Activated naive CD4-positive, alpha-beta T cell treated with anti-CD3 and anti-CD28 coated beads, Interleukin-2, amount 50 U/mL, for 16 hours (primary cell): ENCODE measurements at places on chromosomes 4 and X.

- DNase-seq = no peak
Observed at GRCh38 chrX:115650449-115650848, 89.5 kb downstream of the PLS3 start.

- DNase-seq = no peak
Observed at GRCh38 chr4:119139822-119140252, 4.2 kb downstream of the MYOZ2 start.

DNA sequence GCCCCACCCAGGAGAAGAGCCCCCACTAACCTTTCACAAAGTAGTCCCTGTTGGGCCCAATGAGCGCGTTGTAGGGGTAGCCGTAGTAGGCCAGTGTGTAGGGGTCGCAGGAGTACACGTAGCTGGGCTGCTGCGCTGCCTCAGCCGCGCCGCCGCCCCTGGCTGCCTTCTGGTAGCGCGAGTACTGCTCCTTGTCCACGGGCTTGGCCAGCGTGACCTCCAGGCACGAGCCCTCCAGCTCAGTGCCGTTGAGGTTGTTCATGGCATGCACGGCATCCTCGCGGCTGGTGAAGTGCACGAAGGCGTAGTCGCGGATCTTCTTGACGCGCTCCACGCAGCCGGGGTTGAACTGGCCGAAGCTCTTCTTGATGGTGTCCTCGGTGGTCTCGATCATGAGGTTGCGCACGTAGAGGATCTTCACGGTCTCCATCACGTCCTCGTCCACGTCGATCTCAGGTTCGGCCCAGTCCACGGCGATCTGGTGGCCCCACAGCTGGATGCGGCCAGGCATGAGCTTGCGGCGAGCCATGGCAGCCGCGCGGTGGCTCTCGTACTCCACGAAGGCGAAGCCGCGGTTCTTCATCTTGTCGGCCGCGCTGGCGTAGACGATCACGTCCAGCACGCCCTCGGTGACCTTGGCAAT, 102.7 kb downstream of the CHRNA9 start:
- DNase-seq = no peak

DNA sequence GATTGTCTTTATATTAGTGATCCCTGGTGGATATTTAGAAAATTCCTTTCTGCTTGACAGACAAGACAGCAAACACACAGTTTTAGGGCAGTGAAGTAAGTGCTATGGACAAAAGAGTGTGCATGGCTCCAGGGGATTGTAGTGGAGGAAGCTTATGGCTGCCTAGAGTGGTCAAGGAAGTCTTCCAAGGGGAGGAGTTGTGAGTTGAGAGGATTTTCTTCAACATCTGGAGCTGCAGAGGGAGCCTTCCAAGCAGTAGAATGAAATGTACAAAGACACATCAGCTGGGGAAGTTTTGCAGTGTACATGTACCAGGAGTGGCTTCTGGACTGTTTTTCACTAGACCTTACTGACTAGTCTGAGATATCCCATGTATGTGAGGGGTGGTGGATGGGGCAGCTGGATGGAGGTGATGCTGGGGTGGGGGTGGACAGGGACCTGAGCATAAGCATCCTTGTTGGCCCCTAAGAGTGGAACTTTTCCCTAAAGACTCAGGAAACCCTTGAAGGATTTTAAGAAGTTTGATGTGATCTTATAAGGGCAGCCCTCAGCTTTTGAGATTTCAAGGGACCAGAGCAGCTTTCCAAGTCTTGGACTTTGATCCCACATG, 160.5 kb upstream of the TAPT1 start:
- no peak for DNase-seq

GRCh38 chrX:142978130-142978684, 47.5 kb upstream of the SPANXN4 start:
- DNase-seq = no peak

DNA sequence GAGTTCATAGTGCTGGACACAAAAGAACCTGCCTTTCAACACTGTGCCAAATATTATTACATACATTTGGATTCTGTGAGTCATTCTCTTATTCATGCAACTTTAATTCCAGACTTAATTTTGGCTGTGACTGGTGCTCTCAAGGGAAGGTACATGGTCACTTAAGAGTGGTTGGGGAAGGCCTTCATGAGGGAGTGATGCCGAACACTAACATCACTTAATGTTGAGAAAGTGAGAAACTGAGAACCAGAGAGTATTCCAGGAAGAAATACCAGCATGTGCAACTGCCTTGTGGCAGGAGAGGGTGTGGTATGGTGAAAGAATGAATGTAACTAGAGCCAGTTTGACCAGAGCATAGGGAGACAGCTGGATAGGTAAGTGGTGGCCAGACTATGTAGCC, 41.5 kb upstream of the FHDC1 start:
- no peak for DNase-seq

GRCh38 chr4:101954351-101954750, 163.8 kb downstream of the BANK1 start:
- no peak for DNase-seq

DNA sequence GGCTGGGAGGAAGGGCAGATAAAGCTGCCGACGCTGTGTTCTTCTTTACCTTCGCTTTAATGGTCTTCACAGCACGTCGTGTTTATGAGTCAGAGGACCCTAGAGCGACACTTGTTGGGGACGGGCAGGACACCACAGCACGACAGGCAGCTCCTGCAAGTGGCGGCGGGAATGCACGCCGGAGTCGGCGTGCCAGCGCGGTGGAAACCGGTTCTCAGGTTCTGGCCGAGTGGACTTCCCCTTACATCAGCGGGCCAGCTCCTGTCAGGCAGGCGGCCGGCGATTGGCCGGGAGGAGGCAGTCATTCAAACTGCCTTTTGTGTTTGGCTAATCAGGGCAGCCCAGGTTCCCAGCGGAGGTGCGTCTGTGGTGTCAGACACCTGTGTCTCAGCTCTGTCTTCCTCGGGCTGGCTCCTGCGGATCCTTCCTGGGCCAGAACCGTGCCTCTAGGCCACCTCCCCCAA, 150.9 kb downstream of the SHROOM3 start:
- no peak for DNase-seq

DNA sequence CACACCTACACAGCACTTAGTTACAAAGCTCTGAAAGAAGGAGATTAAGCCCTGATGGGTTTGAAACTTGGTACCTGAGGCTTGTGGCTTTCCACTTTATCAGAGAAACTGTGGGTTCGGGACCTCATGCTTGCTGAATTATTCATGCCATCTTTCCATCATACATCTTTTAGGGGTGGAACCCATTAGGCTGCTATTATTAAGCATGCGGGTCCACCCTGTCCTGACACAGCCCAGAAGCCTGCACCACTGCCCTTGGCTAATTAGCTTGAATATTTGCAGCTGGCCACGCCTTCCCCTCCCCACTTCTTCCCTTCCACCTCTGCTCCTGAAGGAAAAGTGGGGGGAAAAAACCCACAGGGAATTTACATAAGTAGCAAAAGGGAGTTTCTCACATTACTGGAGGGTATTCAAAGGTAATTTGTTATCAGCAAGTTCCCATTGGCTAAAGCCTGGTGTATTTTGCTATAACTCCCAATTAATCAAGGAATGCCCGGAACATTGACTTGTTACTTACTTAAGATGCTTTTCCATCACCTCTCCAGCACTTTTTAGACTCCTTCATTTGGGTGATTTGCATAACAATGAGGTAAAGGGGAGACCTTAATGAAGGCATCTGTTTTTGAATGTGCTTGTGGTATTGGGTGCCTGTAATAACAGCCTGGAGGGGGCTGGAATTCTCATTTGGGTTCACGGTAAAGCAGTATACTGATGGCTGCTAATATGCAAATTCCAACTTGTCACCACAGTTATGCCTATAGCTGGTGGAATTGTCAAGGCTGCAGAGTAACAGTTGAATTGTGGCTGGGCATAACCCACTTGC, 231.7 kb upstream of the GATB start:
- no peak for DNase-seq

- no peak for DNase-seq
Observed at GRCh38 chr4:1080961-1081688, 32.2 kb downstream of the RNF212 start.

GRCh38 chrX:42996861-42997260, 218.9 kb upstream of the PPP1R2C start:
- DNase-seq = no peak

DNA sequence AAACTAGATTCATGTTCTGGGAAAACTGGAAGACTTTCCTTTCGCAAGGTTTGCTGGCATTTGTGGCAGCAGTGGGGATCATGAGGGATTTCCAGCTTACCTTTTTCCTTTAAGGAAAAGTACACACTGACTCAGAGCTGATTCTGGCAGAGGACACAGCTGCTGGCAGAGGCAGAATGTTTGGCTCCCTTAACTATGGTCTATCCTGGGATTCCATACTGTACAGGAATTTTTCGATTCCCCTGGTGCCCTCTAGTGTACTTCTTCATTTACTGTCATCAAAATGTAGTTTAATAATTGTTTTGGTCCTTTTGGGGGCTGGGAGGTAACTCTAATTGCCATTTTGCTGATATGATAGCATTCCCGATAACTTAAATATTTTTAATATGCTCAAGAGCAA, 152.7 kb downstream of the GABRG1 start:
- no peak for DNase-seq

- DNase-seq = no peak
Observed at GRCh38 chr4:146285037-146285436, 70.7 kb downstream of the REELD1 start.

- no peak for DNase-seq
Observed at GRCh38 chr4:46081674-46082073, 42.2 kb downstream of the GABRG1 start.

- DNase-seq = no peak
Observed at GRCh38 chr4:131644619-131645018, 1504.5 kb upstream of the PCDH10 start.

- DNase-seq = no peak
Observed at GRCh38 chr4:122633211-122633610, 12.3 kb upstream of the IL21 start.

DNA sequence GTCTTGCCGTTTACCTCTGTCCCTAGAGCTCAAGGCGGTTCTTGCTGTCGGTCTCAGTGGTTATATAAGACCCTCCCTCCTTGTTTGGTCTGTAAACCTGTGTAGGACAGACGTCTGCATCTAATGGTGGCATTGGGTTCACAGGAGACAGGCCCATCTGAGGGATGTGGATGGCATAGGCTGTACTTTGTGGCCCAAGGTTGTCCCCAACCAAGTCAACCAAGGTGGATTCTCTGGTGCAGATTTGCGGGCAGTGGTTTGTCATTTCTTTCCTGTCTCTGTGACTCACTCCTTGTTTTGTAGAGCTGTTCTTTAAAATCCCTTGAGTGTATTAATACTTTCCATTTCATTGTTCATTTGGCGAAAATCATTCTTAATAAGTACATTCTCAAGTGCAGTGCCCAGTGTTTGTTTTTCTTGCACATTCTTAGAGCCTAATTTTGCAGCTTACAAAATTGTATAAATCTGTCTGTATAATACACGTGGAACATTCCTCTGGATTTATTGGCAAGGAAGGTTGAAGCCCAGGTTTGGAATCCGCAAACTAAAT, 68.0 kb upstream of the TLR2 start:
- DNase-seq = peak; percentile 46

GRCh38 chr4:157992038-157992705, 180.7 kb downstream of the GASK1B start:
- DNase-seq = no peak

GRCh38 chr4:127533028-127533700, 99.6 kb upstream of the INTU start:
- no peak for DNase-seq

- no peak for DNase-seq
Observed at GRCh38 chr4:155629183-155629825, 37.3 kb upstream of the GUCY1A1 start.

GRCh38 chrX:8813036-8813435, 11.9 kb upstream of the FAM9A start:
- no peak for DNase-seq

GRCh38 chr4:183602557-183603027, 56.4 kb downstream of the RWDD4 start:
- DNase-seq = no peak

DNA sequence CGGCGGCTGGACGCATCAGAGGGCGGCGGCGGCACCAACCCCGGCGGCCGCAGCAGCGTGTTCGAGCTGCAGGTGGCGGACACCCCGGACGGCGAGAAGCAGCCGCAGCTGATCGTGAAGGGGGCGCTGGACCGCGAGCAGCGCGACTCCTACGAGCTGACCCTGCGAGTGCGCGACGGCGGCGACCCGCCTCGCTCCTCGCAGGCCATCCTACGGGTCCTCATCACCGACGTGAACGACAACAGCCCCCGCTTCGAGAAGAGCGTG, 1.9 kb downstream of the PCDH7 start:
- no peak for DNase-seq

- no peak for DNase-seq
Observed at GRCh38 chrX:150761176-150761818, 68.1 kb downstream of the MTMR1 start.

- no peak for DNase-seq
Observed at GRCh38 chrX:53362449-53362848, 60.0 kb downstream of the SMC1A start.

- DNase-seq = no peak
Observed at GRCh38 chr4:76028350-76028765, 5.1 kb upstream of the CXCL10 start.

- no peak for DNase-seq
Observed at GRCh38 chr4:65508168-65508567, 162.1 kb downstream of the EPHA5 start.

DNA sequence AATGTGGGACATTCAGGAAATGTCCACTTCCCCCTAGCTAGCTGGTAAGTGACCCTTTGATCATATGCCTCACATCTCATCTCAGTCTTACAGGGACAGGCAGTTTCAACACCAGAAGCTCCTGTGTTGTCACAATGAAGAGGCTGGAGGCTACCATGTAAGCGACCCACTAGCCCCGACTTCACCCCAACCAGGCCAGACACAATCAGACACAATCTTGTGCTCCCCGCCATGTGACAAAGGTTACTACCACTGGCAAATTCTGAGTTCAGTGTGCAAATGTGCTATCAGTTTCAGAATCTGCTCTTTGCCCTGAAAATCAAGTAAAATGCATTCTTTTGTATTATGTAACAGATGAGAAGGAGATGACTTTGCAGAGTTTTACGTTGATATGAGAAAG, 56.9 kb upstream of the STS start:
- DNase-seq = no peak

GRCh38 chr4:126937846-126938422, 694.8 kb upstream of the INTU start:
- DNase-seq = no peak

DNA sequence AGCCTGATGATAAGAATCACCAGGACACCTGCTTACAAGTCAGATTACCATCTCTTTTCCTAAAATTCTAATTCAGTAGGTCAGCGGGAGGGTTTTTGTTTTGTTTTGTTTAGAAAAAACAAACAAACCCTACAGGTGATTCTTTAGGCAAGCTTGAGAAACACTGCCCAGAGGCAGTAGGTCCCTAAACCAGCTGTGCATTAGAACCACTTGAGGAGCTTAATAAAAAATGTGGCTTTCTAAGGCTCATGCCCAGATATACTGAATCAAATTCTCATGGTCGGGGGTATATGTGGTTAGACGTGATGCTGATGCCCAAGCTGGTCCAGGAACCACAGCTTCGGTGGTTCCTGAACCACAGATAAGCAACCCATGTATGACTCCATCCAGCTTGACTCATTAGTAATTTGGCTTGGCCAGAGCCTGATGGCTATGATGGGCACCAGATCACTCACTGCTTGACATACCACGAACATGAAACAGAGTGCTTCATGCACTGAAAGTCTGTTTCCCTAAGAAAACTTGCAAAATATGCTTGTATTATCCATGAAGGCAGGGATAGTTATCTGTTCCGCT, 338.1 kb upstream of the F9 start:
- DNase-seq = no peak
